ENCODE measurements at places on chromosomes 1 and 21. TPM values are rescaled to one million over a fixed set of nuclear protein-coding genes. Genes with fewer than 3 reads are reported as not detected.

DNA sequence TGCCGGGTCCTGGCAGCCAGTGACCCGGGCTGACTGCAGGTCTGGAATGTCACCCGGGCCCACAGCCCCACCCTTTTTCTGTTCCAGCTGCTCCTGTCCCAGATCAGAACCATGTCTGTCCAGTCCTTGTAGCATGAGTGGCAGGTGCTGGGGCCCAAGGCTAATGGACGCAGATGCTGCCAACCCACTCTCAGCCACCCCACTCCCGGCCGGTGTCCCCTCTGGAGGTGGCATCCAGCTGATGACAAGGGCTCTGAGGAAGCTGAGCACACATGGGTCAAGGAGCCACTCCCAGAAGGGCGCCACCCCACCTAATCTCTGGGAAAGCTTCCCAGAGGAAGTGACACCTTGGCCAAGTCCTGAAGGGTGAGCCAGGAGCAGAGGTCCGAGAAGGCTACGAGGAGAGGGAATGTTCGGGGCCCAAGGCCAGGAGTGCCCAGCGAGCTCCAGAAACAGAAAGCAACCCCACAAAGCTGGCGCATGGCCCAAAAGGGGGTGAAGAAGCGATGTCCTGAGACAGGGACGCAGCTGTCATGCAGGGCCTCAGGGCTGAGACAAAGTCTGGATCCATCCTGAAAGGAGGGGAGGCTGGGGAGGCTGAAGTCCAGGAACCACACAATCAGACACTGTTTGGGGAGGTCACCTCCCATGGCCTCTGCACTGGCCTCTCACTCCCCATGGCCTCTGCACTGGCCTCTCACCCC is 39.5 kb downstream of the ACOT7 start:
- no peak for DNase-seq

DNA sequence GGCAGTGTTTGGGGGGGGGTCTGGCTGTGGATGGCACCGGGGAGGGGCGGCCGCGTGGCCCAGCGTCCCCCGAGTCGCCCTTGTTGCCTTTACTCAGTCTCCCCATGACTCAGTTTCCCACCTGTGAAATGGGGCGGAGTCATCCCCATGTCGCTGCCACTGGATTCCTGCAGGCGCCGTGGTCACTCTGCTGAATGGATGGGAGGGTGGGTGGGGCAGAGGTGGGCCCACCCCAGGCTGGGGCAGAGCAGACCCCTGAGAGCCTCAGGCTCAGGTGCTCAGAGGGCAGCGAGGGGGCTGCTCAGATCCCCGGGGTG is 2.0 kb downstream of the COL6A1 start:
- no peak for DNase-seq

- DNase-seq = no peak
Observed at GRCh38 chr1:14404862-14405301, 193.6 kb upstream of the KAZN start.

GRCh38 chr1:50981741-50982140 is 11.7 kb downstream of the CDKN2C start:
- DNase-seq = no peak

DNA sequence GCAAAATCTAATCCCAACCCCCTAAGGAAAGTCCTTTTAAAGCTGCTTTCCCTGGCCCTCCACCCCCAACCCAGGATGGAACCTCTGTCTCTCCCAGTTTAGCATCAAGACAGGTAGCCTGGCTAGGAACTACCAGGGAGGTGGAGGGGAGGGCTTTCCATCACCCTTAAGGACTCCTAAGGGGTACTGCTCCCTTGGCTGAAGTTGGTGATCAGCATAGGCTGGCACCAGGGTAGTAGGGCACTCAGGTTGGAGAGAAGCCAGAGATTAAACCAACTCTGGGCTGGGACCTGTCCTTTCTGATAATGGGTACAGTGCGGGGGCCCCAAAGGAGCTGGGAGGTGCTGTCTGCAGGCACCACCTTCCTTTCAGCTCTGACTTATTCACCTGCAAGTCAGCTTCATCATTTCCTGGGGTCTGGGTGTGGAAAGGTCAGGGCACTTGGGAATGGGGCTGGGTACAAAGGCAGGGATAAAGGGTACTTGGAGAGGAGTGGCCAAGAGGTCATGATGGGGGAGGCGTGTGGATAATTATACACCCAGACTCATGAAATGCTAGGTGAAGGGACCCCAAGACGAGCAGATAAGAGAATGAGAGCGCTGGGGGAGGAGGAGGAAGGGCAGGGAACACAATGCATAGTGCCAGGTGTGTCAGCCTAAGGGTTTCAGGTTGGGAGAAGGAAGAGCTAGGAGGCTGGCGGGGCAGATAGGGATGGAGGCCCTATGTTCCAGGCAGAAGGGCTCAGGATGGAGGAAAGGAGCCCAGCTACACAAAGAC is 1.2 kb downstream of the ARHGEF2 start:
- DNase-seq = no peak

- no peak for DNase-seq
Observed at GRCh38 chr1:104082221-104082620, 332.5 kb downstream of the AMY1C start.

DNA sequence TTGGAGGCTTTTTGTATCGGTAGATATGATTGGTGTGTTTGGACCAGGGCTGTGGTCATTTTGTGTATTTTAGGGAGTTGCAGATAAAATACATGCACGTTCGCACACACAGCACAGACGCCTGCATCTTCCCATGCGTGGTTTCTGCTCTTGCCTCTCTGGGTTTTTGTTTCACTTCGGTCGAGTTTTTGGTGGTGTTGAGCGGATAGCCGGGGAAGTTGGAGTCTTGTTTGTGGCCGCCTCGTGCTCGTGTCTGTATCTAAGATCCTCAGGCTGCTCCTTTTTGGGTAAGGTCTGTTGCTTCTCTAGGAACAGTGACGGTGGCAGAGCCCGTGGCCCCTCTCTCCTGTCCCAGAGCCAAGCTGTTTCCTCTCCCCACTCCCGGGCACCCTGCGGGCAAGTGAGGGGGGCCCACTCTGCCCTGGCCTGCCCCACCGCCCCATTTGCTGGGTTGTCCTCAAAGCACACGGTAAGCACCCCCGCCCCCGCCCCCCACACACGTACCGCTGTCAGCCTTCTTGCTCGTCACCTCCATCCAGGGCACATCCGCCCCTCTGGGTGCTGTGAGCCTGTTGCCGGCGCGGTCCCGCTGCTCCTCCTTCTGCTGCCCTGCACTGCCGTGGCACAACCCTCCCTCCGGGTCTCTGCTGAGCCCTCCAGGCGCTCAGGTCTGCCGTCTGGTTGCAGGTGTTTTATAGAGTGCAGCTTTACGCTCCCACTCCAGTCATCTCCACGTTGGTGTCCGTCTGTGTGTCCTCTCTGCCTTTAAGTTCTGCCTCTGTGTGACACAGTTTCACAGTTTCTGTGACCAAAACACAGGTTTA is 51.9 kb downstream of the AGPAT3 start:
- peak; percentile 67 for DNase-seq

- DNase-seq = no peak
Observed at GRCh38 chr1:13751985-13752384, 52.0 kb downstream of the PRDM2 start.

DNA sequence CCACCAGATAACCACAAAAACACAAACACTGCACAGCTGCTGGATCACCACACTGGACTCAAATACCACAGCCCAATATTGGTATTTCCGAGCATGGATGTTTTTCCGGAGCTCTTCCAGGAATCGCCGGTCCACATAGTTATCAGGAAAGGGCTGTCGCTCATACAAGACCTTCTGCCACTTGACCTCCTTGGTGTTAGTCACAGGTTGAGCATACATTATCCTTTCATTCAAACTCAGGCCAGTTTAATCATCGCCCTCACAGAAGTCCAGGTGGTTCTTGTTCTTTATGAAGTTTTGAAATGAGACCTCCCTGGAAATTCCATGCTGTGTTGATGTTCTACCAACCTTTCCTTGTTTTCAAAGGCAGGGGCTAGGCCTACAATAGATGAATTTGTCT is 1.5 kb downstream of the PIGC start:
- no peak for DNase-seq

DNA sequence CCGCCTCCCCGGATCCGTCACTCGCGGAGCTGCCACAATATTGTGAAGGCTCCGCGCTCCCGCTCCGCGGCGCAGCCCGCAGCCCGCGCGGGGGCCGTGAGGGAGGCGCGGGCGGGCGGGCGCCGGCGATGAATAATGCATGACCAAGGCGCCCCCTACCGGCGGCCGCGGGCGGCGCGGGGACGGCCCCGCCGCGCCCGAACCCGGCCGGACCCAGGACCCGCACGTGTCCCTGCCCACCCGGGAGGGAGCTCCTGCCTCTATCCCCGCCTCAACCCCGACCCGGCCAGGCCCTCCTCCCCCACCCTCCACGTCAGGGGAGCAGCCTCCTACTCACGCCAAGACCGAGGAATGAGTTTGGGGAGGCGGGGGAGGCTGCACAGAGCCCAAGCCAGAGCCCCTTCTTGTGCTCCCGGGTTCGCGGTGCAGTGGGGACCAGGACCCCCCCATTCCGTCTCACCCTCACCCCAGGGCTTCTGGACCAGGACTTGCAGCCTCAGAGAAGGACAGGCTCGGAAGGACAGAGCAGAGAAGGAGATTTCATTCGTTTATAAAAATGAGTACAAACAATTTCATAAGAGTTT is 70.8 kb upstream of the CASZ1 start:
- no peak for DNase-seq

GRCh38 chr1:173590557-173590956 is 12.3 kb downstream of the SLC9C2 start:
- DNase-seq = no peak

DNA sequence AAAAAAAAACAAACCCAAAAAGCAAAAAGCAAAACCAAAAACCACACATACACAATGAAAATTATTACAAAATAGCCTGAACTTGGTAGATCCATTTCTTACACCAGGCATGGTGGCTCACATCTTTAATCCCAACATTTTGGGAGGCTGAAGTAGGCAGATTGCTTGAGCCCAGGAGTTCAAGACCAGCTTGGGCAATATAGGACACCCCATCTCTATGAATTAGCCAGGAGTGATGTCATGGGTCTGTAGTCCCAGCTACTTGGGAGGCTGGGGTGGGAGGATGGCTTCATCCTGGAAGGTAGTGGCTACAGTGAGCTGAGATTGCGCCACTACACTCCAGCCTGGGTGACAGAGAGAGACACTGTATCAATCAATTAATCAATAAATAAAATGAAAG is 42.1 kb upstream of the SCAF4 start:
- DNase-seq = no peak

DNA sequence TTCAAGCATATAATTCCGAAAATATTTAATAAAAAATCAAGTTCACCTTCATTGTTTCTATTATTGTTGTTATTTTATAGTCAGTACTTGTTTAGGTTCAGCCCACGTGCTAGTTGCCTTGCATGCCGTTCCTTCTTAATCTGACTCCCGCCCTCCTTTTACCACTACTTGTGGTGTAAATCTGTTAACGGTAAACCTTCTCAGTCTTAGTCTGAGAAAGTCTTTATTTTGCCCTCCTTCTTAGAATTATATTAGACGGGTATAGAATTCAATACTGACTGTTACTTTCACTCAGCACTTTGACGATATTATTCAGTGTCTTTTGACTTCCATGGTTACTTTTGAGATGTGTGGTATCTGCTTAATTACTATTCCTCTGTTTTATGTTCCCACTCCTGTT is 104.8 kb downstream of the RGL1 start:
- DNase-seq = no peak

- no peak for DNase-seq
Observed at GRCh38 chr1:24415910-24416665, 486 bp downstream of the NIPAL3 start.

GRCh38 chr1:150321826-150322166 is 463 bp downstream of the PRPF3 start:
- DNase-seq = no peak

- DNase-seq = no peak
Observed at GRCh38 chr1:119884711-119885110, 11.6 kb downstream of the ADAM30 start.

GRCh38 chr1:94068999-94069918 is 51.7 kb downstream of the ABCA4 start:
- DNase-seq = no peak

- DNase-seq = no peak
Observed at GRCh38 chr1:8412183-8412831, 94.4 kb downstream of the SLC45A1 start.

GRCh38 chr1:108556499-108556898 is 3.4 kb upstream of the EEIG2 start:
- DNase-seq = no peak

DNA sequence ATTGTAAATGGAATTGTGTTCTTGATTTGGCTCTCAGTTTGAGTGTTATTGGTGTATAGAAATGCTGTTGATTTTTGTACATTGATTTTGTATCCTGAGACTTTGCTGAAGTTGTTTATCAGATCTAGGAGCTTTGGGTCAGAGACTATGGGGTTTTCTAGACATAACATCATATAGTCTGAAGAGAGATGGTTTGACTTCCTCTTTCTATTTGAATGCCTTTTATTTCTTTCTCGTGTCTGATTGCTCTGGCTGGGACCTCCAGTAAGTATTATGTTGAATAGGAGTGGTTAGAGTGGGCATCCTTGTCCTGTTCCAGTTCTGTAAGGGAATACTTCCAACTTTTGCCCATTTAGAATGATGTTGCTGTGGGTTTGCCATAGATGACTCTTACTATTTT is 39.1 kb upstream of the ANGPTL1 start:
- DNase-seq = no peak

DNA sequence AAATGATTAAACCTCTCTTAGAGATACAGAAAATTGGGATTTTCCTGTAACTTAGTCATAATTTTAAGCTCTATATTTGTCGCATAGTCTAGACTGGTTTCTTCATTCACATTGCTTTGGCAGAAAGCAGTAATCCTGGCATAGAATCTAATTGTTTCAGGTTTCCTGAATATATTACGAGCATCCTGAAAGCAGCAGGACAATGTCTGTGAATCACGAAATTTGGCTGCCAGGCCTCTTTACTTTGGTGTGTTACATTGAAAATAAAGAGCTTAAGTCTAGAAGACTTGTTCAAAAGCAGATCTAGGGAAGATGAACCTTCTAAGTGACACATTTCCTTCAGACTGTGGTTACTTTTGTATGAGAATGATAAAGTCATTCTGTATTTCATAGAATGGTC is 72.2 kb downstream of the TDRD5 start:
- DNase-seq = no peak

- no peak for DNase-seq
Observed at GRCh38 chr1:198726455-198726854, 87.6 kb downstream of the PTPRC start.

GRCh38 chr1:11654137-11654938 is at the start of the genes FBXO2 and FBXO44:
Gene FBXO2 (minus strand): TSS chr1:11654429. CDS start chr1:11654340, 89 bp downstream.
Gene FBXO44 (plus strand): TSS chr1:11654877. CDS start chr1:11655836, 959 bp downstream.
- no peak for DNase-seq

INSRR gene
- not detected for total RNA-seq

BTG2 gene
- 41.3 TPM for total RNA-seq

SPRR2B gene
- not detected for total RNA-seq

GCSAML gene
- not detected for total RNA-seq

C1orf167 gene
- total RNA-seq = 0.36 TPM

KIF2C gene
- total RNA-seq = 6.2 TPM

CDKN2C gene
- 5.4 TPM for total RNA-seq

SGIP1 gene
- total RNA-seq = 31.8 TPM

HTR6 gene
- total RNA-seq = not detected

HPCAL4 gene
- total RNA-seq = not detected

CBR1 gene
- 17.6 TPM for total RNA-seq

CD244 gene
- not detected for total RNA-seq

TTC34 gene
- total RNA-seq = 0.60 TPM

FCGR2B gene
- not detected for total RNA-seq

RIMS3 gene
- 26.0 TPM for total RNA-seq

C1QB gene
- not detected for total RNA-seq

F13B gene
- not detected for total RNA-seq

Measured in chondrocyte (in vitro differentiated cells).